Thyroid gland (tissue), 4 donors: ENCODE measurements at places on chromosomes 11 and 22. TPM values are rescaled to one million over a fixed set of nuclear protein-coding genes. Genes with fewer than 3 reads are reported as not detected.
A peak's percentile ranks its signal among the peaks of the same experiment; 100 is the strongest.

Gene ARL2
- total RNA-seq = 166 TPM

Gene OR5L2
- total RNA-seq = not detected

- no peak for DNase-seq
These were observed 201.2 kb upstream of the TMEM45B start for GRCh38 chr11:129614256-129614944.

GRCh38 chr11:129937592-129938238 is 42.3 kb upstream of the NFRKB start:
- DNase-seq = no peak

DNA sequence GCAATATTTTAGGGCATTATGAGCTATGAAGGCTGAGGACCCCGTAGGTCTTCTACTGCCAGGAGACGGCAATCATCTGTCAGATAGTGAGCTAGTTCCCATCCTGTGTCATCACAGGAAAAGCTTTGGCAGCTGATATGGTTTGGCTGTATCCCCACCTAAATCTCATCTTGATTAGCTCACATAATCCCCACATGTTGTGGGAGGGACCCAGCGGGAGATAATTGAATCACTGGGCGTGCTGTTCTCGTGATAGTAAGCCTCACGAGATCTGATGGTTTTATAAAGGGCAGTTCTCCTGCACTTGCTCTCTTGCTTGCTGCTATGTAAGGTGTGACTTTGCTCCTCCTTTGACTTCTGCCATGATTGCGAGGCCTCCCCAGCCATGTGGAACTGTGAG is 18.1 kb downstream of the CSRP3 start:
- no peak for DNase-seq

DNA sequence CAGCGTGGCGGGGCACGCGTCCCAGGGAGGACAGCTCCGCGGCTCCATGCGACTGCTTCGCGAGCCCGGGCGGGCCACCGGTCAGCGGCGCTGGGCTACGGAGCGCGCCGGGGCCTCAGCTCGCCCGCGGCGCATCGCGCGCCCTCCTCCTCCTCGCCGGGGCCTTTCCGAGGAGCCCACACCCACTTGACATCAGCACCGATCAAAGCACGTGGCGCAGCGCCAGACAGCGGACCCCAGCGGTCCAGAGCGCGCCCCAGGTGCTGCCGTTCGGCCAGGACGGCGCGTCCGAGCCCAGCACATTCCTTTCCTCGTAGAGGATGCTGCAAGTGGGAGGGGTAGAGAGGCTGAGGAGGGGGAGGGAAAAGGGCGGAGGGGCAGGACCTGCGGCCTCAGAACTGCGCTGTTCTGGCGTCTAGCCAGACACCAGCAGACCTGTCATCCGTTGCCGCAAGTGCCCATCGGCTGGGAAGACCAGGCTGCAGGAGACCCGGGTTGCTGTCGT is 88.6 kb downstream of the PLEKHA7 start:
- peak; percentile 84 for DNase-seq

- DNase-seq = no peak
These were observed 2.7 kb downstream of the REXO2 start for GRCh38 chr11:114441921-114442320.

DNA sequence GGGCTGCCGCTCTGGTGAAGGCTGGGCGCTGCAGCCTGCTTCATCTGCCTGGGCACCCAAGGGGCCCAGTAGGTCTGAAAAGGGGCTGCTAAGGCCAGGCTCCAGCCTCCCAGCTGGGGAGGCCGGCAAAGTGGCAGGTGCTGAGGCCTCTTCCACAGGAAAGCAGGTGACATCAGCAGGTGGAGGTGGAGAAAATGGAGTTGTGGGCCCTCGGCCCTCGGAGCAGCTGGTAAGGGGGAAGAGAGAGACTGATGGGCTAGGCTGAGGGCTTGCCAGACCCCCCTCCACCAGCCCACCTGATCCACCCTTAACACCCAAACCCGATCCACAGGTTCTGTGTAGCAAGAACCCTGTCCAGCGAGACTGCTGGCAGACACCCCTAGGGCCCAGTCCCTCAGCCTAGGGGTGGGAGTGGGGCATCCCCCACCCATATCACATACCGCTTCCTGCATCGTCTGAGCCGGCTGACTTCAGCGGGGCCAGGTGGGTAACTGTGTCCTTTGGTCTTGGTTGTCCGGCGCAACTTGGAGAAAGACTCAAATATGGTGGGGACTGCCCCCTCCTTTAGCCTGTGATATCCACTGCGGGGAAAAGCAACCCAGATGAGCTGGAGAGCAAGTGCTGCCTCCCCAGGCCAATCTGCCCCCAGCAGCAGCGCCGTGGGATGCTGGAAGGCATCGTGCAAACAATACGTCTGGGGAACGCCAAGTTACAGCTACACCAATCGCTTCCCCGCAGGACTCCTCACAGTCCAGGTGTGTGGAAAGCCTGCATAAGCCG is 1.5 kb downstream of the THAP7 start:
- no peak for DNase-seq

- no peak for DNase-seq
These were observed 31.2 kb upstream of the RASL10A start for GRCh38 chr22:29346659-29347058.
